ENCODE measurements at places on chromosomes 6 and 20.

GRCh38 chr20:9457136-9457535 lies 57.3 kb upstream of the LAMP5 start:
- no peak for DNase-seq

DNA sequence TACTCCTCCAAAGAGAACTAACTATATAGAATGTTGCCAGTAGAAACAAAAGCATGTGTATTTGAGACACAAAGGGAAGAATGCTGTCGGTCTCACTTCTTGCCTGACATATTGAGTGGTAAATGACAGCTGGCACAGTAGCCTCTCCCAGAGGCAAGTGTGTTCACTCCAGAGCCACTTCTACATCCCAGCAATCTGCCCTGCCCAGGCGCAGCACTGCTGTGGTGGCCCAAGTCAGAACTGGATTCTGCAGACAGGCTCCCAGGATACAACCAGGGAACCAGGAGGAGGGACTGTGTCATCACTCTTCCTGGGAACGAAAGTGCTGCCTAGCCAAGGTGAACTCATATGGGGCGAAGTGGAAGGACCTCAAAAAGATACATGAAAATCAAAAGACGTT lies 103.2 kb upstream of the ARMC2 start:
- no peak for DNase-seq

DNA sequence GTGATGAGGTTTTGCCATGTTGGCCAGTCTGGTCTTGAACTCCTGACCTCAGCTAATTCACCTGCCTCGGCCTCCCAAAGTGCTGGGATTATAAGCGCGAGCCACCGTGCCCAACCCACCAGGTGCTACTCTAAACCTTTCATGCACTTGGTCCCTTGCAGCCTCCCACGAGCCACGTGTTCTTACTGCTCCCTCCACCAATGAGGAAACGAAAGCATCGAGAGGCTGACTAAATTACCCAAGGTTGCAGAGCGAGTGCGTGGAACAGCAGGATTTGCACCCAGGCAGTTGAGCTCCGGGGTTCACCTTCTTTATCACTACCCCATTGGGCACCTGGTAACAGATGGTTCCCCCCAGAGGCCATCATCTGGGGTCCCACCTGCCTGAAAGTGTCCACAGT lies 208.3 kb downstream of the LY86 start:
- no peak for DNase-seq

- DNase-seq = no peak
Measured at GRCh38 chr6:68071740-68072139, 563.3 kb upstream of the ADGRB3 start.

DNA sequence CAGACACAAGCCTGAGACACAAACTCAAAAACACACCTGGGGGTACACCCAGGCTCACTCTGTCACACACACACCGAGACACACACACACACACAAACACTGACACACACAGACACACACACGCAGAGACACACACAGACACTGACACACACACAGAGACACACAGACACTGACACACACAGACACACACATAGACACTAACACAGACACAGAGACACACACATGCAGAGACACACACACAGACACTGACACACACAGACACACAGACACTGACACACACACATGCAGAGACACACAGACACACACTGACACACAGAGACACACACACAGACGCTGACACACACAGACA lies 14.4 kb upstream of the ABHD16B start:
- no peak for DNase-seq

- DNase-seq = no peak
Measured at GRCh38 chr6:84912472-84913322, 148.3 kb upstream of the TBX18 start.
